Activated CD4-positive, alpha-beta T cell treated with anti-CD3 and anti-CD28 coated beads, Interleukin-2, amount 50 U/mL, for 48 hours (primary cell): ENCODE measurements at places on chromosomes 1 and 21.

DNA sequence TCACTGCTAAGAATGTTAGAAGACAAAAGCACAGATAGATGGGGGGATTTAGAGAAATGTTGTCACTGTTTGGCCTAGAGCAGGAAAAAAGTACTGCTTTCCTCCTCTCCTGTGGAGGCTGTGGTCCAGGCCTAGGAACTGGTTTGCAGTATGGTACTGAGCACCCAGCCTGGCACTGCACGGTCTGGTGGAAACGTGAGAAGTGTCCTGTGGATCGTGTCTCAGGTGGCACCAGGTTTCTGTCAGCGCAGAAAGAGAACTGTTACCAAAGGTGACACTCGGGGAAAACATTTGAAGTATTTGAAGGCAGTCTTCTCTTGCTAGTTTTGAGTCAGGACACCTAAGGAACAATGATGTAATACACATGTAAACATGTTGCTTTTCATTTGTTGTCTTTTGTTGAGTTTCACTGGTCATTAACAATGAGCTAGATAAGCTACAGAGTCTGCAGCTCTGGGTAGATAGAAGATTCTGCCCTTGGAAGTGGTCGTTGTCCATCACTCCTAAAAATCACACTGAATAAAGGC lies 63.0 kb downstream of the B3GALNT2 start:
- no peak for DNase-seq

DNA sequence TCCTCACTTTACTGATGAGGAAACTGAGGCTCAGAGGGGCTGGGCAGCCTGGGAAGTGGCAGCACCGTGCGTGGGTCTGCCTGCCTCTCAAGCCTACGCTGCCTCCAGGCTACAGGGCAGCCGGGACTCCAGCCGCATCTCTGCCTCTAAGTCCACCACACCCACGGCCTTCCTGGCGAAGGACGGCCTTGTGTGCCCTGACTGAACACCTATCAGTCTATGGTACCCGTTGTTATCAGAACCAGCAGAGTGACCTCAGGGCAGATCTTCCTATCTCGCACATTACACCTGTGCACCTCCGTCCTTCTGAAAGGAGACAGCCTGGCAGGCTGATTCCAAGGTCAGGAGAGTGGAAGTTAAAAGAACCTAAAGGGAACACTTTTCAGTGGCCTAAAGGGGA lies 35.7 kb upstream of the SLC30A1 start:
- DNase-seq, result no peak

- no peak for DNase-seq
Measured at GRCh38 chr1:154772606-154773506, 97.2 kb downstream of the KCNN3 start.

DNA sequence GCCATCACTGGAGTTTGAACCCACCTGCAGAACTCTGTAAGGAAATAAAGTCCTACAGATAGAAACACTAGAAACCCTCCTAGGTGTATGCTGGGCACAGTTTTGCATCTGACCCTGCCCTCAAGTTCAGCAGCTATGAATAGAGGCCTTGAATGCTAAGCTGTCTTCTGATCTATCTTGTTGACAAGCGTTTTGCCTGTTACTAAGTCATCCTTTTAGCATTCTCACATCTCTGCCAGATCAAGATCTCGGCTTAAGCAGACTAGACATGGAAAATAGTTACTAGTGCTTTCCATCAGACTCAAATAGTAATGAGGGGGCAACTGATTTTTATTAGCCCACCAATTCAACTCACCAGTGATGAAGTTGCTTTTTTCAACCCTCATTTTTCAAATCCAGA lies 10.5 kb downstream of the TBX15 start:
- DNase-seq, result no peak

DNA sequence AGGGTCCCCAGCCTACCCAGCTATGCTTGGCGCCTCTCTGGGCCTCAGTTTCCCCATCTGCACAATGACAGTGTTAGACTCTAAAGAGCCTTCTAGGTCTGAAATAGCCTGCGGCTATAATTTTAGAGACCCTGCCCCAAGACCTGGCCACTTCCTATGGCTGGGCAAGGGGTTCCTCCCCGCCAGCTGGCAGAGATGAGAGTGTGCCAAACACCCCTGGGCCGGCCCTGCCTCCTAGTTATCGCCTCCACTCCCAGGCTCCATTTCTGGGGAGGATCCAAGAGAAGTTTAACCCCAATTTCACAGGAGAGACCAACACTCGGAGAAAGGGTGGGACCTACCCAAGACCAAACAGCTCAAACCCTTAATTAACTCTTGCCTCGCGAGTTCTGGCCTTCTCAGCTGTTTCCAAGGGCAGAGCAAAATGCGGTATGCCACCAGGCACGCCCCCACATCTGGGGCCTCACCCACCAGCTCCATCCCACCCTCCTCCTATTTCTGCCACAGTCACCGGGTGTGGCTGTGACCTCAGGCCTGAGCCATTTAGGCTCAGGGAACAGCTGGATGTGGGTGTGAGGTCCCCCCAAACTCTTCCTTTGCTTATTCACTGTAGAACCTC lies 35.7 kb downstream of the TTC39A start:
- DNase-seq, result no peak

DNA sequence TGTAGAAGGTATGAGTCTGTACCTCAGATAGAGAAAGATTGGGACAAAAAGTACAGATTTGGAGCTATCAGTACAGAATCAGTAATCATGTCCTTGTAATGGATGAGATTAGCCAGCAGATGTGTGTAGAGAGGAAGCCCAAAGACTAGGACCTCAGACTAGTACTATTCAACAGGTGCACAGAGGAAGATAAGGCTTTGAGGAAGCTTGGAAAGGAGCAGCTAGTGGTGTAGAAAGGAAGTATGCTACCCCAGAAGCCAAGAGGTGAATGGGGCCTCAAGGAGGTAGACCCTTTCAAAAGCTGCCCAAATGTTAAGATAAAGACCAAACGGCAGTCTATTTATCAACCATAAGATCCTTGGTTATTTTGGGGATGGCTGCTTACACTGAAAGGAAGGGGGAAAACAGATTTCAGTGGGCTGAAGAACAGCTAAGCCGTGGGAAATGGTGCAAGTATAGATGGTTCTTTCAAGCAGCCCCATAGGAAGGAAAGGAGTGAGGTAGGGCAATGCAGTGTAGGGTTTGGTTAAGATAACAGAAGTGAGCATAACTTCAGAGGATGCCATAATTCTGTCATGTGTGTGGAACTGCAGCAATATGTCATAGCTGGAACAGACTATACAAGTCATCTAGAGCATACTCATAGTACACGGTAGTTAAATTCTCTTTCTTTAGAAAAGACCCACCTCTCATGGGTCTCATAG lies 221.7 kb downstream of the HHIPL2 start:
- no peak for DNase-seq

GRCh38 chr1:60425528-60425927 lies 352.0 kb upstream of the C1orf87 start:
- no peak for DNase-seq

DNA sequence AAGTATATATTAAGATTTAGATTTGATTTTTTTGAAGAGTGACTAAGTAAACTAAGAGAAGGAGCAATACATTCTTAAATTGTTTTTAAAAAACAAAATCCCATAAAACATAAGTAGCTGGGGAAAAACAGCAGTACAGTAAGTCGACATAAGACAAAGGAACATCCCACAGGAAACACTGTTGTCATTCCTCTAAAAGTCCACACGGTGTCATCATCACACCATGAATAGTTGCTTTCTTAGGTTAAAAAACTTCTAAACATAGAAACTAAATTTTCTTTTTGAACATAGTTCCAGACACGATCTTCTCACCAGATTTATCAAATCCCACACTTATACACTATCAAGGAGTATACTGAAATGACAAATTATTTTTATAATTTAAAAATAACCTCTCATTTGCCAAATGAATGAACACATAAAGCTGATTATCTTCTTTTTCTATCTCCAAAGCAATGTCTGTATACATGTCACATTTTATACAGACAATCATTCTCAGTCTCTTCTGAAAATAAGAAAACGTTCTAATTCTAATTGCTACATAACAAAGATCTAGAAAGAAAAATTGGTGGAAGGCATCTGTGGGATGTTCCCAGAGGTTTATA lies 15.8 kb downstream of the ODF2L start:
- no peak for DNase-seq

GRCh38 chr1:108149796-108150467 lies 50.2 kb downstream of the SLC25A24 start:
- no peak for DNase-seq
